ENCODE measurements at places on chromosomes 11 and 22.

- DNase-seq: no peak
Observed at GRCh38 chr22:29879753-29880152, 3.2 kb upstream of the MTMR3 start.

DNA sequence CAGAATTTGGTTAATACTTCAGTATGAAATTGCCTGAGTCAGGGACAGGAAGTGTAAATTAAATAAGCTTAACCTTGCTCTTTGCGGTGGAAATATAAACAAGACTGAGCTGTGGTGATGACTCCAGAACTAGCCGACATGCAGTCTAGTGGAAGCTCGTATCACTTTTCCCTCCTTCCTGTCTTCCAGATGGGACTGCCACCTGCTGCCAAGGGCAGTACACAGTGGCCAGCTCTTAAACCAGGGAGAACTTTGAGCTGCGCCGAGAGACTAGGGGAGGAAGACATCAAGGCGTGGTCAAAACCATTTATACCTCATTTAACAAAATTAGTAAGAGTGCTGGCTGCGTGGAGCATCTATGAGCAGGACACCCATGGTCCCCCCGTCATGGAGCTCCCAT, 31.3 kb upstream of the CTTN start:
- DNase-seq: no peak

DNA sequence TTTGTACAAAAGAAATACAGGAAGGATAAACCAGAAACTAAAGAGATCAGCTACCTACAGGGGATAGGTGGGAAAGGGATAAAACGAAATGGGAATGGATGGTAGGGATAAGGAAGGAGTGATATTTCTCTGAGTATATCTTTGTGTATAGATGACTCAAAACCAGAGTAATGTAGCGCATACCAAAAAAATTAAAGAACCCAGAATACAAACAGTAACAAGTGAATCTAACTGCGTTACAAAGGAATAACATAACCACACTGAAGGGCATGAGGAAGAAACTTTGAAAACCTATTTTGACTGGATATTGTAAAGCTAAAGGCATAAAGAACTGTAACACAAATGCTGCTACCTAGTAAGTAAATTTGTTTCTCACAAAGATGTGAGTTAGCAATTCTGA, 37.9 kb downstream of the MAPK1 start:
- no peak for DNase-seq

DNA sequence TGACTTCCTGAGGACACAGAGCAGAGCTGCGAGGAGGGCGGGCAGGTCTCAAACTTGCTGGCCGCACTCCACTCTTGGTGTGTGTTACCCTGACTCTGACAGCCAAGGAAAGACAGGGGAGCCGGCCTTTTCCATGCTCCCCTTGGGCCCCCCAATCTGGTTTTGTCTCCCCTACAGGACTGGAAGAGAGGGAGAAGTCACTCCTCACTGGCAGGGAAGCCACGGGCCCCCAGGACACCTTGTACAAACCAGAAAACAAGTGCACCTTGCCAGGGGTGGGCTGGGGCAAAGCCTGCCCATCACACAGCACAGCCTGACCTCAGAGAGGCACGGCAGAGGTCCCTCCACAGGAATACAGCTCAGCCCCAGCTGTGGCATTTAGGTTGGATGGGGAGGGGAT, 20.2 kb downstream of the CBX7 start:
- DNase-seq: no peak

DNA sequence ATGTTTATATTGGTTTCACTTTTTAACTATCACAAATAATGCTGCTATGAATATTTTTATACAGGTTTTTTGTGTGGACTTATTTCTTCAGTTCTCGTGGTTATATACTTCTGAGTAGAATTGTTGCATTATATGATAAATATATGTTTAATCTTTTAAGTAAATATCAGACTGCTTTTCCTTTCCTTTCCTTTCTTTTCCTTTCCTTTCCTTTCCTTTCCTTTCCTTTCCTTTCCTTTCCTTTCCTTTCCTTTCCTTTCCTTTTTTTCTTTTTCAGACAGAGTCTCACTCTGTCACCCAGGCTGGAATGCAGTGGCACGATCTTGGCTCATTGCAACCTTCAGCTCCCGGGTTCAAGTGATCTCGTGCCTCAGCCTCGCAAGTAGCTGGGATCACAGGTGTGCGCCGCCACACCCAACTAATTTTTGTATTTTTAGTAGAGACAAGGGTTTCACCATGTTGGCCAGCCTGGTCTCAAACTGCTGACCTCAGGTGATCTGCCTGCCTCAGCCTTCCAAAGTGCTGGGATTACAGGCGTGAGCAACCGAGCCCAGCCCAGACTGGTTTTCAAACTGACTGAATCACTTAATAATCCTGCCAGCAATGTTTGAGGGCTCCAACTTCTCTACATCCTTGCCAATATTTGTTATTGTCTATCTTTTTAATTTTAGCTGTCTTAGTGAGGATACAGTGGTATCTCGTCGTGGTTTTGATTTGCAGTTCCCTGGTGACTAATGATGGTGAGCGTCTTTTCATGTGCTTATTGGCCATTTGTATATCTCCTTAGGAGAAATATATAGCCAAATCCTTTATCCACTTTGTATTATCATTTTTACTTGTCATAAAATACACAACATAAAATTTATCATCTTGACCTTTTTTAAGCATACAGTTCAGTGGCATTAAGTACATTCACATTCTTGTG, 21.9 kb downstream of the HTR3B start:
- DNase-seq: no peak

DNA sequence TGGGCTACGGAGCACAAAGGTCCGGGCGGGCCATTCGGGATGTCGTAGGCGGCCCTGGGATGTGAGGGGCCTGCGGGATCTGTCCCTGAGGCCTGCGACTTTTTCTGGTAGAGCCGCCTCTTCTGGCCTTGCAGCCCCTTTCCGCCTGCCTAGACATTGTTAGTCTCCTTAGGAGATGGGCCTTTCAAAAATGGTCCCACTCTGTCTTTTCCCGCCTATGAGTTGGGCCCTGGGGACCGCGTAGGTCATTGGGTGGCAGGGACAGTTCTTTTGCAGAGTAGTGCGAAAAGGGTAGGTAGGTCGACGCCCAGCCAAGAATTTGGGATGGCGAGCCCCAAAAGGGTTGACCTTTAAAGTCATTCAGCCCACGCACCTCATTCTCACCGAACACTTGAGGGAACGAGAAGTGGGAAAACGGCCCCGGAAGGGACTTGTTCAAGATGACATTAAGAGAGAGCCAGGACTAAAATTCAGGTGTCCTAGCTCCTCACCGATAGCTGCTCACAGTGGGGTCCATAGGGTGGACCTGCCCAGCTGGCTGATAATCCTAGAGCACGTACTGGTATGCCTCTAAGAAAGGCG, 785 bp downstream of the OTUB1 start:
- no peak for DNase-seq

DNA sequence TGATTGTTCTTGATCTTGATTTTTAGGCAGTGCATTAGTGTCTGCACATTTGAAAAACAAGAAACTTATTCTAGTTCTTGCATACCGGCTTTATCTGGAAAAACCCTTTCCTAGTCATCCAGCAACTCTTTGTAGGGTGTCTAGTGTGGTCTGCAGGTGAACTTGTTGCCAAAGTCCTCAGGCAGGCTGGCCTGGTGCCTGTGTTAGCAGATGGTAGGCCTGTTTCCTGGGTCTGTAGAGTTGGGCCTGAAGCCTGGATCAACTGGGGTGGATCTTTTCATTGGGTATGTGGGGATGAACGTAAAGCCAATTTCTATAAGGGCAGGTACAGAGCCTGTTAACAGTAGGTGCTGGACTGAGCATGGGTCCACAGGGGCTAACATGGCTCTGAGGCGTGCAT, 5.6 kb upstream of the GLYATL1 start:
- no peak for DNase-seq

DNA sequence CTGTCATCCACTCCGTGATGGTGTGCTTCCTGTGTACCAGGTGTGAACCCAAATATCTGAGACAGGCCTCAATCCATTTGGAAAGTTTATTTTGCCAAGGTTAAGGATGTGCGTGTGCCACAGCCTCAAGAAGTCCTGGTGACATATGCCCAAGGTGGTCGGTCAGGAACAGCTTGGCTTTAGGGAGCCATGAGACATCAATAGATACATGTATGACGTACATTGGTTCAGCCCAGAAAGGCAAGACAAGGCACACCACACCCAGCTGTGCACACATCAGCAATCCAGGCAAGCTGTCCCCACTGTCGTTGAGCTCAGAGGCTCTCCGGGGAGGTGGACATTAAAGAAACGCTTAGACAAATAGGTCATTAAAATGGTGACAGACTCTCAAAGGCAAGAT, 56.8 kb upstream of the SHANK2 start:
- no peak for DNase-seq

DNA sequence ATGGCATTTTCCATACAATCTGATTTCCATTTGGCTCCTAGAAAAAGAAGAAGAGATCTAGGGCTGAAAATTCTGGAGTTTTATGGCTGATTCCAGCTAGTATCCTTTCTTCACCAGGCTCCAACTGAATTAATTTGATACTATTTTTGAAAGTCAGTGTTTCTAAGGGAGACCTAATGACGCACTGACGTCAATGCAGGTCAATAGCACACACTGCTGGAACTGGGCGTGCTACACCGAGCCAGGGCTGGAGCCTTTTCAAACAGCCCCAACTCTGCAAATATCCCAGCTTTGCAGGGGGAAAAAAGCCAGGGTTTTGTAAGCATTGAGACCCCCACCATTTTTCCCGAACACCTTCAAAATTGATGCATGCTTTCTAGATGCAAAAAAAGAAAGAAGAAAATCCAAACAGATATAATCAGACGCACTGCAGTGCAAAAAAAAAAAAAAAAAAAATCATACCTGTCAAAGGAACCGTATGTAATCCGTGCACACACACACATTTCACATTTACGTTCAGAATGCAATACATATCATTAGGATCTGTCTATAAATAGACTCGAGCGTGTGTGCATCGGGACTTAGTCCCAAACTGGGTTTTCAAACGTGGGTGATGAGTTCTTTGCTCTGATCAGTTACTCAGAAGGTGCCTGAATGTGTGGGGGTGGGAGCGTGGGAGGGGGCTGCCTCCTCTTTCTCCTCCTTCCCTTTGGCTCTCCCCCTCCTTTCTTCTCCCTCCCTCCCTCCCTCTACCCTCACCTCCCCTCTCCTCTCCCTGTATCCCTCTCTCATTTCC, 124.5 kb upstream of the HSD17B12 start:
- no peak for DNase-seq

DNA sequence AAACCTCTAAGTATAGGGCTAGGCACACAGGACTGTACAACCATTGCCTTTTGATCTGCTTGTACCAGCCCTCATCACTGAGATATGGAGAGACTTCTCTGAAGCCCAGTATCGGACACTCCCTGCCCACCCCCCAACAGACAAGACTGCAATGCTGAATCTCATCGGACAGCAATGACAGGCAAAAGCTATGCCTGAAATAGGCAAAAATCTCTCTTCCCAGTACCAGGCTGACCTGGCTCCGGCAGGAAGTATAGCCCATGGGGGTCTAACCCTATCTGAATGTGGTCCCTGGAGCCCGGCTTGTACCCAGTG, 6.5 kb downstream of the RHOG start:
- no peak for DNase-seq

GRCh38 chr11:121650351-121651256, 197.8 kb upstream of the SORL1-AS1 start:
- DNase-seq: no peak

GRCh38 chr11:8899119-8899753, 11.8 kb upstream of the AKIP1 start:
- DNase-seq: no peak

DNA sequence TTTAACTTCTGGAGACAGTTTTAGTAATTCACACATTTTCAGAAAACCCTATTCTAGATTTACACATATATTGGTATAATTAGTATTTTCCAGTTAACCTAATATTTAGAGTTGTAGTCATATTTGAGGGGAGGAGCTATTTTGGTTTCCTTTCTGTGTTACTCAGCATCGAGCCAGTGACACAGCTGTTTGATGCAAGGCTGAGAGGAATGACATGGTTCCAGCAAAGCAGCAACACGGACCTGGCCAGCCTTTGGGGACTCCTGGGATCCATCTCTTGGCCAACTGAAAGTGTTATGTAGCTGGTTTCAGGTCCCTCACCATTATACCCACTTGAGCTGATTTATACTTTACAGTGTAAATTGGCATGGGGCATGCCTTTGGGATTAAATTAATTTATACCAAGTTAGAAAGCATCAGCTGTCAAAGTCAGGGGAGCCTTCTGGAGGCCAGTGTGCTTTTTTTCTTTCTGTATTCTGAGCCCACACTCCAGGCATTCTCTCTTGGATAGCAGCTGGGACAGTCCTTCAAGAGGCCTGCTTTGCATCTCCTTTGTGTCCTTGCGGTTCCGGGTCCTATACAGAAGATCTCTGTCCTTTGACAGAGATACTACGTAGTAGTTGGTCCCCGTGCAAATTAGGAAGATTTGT, 91.3 kb upstream of the SLC25A18 start:
- DNase-seq: no peak

GRCh38 chr11:82105331-82105998, 628.2 kb downstream of the FAM181B start:
- DNase-seq: no peak

GRCh38 chr11:102393272-102393730, 46.3 kb downstream of the BIRC2 start:
- no peak for DNase-seq

DNA sequence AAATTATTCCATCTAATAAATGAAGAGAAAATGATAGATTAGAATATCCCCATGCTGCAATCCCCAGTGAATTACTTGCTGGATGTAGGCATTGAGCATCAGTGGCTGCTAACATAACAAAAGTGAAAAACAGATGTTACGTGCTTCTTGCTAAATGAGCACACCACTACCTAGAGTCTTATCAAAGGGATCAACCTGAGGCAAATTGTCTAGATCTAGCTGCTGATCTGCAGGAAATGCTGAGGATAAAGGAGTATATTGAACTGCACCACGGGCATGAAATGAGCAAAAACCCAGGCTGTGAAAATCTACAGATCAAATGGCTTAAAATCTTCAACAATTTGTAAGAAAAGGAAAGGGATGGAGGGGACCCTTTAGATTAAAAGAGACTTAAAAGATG, 45.3 kb upstream of the SCUBE2 start:
- no peak for DNase-seq

DNA sequence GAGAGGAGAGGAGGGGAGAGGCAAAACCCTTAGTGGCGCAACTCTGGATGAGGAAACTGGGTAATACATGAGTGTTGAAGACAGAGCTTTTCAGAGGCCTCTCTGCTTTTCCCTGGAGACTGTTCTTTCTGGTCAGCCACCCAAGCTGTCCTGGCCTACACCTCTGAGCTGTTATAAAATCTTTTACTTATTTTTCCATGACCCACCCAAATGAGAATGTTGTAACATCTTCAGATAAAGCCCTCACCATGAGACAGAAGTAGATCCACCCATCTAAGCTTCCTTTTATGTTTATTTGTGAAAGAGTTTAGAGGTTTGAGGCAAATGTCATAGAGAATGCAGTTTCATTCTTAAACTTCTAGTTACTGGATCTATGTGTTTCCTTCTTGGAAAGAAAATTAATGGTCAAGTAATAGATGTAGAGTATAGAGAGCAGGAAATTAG, 20.3 kb upstream of the APLP2 start:
- no peak for DNase-seq

DNA sequence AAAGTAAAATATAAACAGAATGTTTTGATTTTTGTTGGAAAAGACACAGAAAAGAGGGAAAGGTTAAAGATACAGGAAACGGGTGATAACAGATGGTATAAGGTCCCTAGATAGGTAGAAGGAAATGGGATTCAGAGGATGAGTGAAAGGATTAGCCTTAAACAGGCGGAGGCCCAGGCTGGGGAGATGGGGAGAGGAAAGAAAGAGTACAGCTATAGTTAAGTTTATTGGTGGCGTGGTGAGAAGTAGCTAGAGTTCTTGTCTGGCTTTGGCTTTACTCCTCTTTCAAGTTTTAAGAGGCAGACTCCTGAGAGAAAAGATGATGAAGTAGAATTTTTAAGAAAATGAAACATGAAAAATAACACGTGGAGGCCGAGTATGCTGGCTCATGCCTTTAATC, 13.7 kb downstream of the ZBTB44 start:
- DNase-seq: no peak
